Mesendoderm (in vitro differentiated cells): ENCODE measurements at places on chromosomes 6 and 20.

DNA sequence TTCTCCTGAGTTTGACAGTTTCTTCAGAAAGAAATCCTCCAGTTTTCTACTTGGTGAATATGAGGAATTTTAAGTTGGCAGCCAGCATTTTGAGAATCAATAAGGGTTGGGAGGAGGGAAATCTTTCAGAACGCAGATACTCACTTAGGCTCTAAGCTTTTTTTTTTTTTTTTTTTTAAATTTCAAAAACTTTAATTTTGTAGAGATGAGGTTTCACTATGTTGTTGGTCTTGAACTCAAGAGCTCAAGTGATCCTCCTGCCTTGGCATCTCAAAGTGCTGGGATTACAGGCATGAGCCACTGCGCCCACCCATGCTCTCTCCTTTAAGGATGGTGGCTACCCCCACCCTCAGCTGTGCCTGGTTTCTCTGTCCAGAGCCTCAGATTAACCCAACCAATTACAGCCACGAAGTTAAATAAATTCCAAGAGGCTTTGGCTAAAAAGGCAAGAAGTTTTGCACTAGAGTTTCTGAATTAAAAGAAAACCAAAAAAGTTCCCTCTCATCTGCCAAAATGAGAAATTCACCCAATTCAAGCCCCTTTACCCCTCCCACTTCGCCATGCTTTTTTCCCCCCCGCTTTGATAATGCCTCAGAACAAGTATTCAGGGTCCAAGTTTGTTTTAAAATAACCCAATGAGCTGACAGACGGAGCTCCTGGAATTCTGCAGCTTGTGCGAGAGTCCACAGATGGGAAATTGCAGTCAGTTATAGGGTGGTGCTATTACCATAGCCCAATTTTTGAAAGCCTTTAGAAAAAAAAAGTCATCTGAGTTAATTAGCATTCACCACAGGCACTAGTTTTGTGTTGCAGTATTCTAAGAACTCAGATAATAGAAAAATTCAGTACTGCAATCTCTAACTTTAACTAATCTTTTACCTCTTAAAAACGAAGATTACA is 94.3 kb upstream of the BEND3 start:
- DNase-seq: no peak

- DNase-seq: peak; percentile 82
Measured at GRCh38 chr20:2742934-2743559, 50.5 kb downstream of the EBF4 start.

DNA sequence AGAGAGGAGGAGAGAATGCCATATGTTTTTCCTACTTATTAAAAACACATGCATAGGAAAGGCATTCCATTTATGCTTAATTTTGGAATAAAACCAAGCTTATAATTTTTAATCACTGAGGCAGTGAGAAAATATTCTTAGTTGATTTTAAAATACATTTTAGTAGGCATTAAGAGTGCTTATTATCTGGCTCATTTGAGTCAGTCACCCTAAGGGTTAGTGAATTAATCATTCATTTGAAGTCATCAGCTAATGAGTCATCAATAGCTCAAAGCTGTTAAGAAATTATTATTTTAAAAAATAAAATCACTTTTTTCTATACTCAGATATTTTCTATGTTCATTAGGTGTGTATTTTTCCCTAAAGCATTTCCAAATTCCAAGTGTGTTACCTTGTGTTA is 81.6 kb downstream of the TMEM200A start:
- DNase-seq: no peak

GRCh38 chr6:148969603-148970061 is 222.8 kb downstream of the UST start:
- no peak for DNase-seq

GRCh38 chr20:18839507-18840247 is 26.1 kb downstream of the SCP2D1 start:
- no peak for DNase-seq

GRCh38 chr6:84411060-84411629 is 183.7 kb upstream of the CEP162 start:
- peak; percentile 54 for DNase-seq

DNA sequence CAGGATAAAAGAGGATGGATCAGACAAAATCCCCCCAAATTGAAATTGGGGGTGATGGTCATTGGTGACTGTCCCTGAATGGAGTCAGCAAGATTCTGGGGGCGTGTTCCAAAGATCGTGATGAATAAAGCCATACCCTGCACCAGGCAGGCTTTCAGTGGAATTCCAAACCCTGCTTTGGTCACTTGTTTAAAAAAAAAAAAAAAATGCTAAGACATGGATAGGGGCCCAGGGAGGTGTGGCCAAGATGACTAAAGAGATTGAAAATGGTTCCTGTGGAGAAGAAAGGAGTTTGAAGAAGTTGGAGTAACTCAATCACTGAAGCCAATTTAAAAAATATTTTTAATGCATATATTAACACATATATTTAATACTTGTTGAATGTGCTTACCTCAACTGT is 161.4 kb upstream of the KCNG1 start:
- peak; percentile 38 for DNase-seq

- DNase-seq: no peak
Measured at GRCh38 chr6:149936743-149937142, 5.1 kb upstream of the ULBP2 start.

GRCh38 chr20:21437816-21438215 is 40.5 kb upstream of the NKX2-4 start:
- DNase-seq: no peak

- DNase-seq: no peak
Measured at GRCh38 chr6:34671367-34671766, 25.2 kb downstream of the ILRUN start.

DNA sequence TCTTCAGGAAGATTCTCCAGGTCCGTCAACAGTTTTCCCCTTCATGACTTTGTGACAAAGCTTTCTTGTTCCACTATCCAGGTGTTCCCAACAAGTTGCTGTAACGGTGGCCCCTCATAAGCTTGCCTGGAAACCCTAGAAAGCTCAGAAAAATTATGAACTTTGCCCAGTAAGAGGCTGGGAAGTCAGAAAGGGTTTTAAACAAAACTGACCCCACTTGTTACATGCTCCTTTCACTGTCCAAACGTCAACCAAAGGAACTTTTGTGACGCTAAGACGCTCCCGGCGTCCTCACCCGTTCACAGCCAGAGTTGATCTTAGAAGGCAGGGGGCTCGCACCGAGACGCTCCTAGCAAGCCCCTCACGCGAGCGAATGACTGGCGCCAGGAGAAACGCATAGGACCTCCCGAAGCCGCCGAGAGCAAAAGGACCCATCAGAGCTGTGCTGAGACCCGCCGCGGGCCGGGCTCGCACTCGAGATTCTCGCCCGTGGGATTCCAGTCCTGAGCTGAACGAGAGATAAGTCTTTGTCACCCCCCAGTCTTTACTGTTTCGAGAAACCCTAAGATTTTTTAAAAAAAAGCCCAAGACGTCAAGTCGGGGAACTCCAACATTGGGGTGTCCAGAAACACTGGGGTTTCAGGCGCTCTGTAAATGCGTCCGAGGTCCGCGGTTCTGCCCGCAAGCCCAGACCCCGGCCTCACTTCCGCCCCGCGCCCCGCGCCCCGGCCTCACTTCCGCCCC is 544 bp upstream of the ACAT2 start:
- DNase-seq: peak; percentile 43

GRCh38 chr6:3571836-3572235 is 115.0 kb upstream of the SLC22A23 start:
- no peak for DNase-seq

DNA sequence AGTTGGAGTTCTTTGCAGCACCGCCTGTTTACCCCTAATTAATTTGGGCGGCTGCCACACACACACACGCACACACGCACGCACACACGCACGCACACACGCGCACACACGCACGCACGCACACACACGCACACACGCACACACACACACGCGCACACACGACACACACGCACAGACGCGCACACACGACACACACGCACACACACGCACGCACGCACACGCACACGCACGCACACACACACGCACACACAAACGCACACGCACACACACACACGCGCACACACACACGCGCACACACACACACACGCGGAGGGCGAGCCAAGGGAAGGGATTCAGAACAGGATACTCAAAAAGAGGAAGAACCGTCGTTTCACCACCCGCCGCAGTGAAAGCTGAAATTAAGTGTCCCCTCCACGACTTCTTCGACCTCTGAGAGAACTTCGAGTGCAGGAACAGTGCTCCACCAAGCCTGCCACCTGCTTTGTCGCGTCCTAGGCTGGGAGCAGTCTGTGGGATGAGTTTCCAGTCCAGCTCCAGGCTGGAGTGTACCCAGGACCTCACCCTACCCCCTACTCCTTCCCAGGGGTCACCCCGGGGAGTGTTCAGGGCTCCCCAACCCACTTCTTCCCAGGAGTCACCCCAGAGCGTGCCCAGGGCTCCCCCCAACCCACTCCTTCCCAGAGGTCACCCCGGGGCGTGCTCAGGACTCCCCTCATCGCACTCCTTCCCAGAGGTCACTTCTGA is 1.1 kb downstream of the RNASET2 start:
- peak; percentile 25 for DNase-seq

DNA sequence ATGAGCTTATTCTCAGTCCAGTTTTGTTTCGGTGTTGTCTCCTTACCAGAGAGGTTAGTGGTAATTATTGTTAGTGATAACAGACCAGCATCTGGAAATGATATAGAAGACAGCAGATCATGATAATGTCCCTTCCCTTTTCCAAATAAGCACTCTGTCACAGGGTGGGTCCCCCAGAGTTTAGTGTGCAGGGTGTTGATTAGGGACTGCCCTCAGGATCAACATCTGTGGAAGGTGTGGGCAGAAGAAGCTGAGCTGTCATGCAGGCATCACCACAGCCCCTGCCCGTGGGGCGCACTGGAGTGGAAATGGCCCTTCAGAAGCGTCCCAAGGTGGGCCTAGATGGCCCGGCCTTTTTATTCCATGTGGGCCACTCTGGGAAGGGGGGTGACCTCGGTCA is 67.6 kb upstream of the DTNBP1 start:
- DNase-seq: no peak

GRCh38 chr20:37886851-37887297 is 16.1 kb upstream of the VSTM2L start:
- DNase-seq: no peak

GRCh38 chr6:18577491-18577890 is 190.3 kb downstream of the RNF144B start:
- no peak for DNase-seq

DNA sequence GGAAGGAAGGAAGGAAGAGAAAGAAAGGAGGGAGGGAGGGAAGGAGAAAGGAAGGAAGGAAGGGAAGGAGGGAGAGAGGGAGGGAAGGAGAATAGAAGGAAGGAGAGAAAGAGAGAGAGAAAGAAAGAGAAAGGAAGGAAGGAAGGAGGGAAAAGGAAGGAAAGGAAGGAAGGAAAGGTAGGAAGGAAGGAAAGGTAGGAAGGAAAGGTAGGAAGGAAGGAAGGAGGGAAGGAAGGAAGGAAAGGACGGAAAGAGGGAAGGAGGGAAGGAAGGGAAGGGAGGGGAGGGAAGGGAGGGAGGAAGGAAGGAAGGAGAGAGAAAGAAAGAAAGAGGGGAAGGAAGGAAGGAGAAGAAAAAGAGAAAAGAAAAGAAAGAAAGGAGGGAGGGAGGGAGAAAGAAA is 47.0 kb upstream of the TFAP2A start:
- DNase-seq: no peak

GRCh38 chr6:137492289-137493217 is 1.6 kb downstream of the OLIG3 start:
- DNase-seq: no peak

DNA sequence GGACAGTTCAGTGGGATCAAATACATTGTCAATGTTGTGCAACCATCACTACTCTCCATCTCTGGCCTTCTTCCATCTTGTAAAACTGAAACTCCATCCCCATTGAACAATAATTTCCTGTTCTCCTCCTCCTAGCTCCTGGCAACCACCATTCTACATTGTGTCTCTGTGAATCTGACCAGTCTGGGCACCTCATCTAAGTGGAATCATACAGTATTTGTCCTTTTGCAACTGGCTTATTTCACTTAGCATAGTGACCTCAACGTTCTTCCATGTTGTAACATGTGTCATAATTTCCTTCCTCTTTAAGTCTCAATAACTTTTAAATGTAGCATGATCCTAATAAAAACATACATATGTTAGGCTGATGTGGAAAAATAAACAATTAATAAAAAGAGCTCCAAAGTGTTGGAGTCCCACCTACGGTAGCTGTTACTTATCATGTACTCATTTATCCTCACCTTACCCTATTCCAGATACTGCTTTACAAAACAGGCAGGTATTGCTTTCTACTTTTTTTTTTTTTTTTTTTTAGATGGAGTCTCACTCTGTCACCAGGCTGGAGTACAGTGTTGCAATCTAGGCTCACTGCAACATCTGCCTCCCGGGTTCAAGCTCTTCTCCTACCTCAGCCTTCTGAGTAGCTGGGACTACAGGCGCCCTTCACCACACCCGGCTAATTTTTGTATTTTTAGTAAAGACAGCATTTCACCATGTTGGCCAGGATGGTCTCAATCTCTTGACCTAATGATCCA is 91.9 kb downstream of the TNFAIP3 start:
- no peak for DNase-seq

DNA sequence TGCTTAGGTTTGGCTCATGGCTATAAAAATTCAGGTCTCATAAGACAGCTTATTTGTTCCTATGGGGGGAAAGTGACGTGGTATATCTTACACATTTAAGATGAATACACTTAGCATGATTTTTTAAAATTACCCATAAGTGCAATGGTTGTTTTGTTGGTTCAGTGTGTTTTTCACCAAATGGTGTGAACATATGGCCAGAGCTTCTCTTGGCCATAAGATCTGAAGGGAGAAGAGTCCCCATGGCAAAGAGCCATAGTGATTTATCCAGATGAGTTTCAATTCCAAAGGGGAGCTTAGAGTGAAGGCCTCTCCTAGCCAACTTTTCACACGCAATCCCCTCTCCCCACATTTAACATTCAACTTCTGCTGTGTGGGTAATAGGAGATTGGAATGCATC is 107.6 kb downstream of the TMEM242 start:
- no peak for DNase-seq

- no peak for DNase-seq
Measured at GRCh38 chr20:63814891-63815614, 16.0 kb downstream of the ZBTB46 start.
